Stimulated activated CD4-positive, alpha-beta T cell treated with anti-CD3 and anti-CD28 coated beads, Interleukin-1b, Interleukin-23, amount 100 ng/mL, for 4 hours (primary cell): ENCODE measurements at places on chromosomes 13 and 19.

- no peak for DNase-seq
Measured at GRCh38 chr13:39787086-39787487, 131.6 kb downstream of the COG6 start.

DNA sequence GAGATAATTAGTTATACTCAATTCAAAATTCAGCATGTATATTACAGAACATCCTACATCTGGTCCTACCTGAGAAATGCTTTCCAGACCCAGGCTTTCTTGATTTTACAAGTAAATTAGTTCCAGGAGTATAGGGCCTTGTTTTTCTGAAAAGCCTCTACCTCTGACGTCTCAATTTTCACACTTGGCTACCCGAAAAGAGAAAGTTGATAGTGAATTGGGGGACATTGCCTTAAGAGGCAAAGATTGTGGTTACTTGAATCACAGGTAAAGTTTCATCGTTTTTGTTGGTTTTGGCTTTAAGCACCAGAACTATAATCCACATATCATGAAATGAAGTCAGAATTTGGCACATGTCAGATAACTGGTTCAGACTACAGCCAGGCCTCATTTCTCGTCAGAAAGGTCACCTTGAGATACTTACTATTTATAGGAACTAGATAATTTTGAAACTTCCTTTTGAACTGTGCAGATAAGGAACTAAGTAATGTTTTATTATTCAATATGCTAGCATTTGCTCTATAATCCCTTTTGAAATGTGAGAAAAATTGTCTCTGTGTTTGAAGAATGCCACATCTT, 30.8 kb downstream of the FAM124A start:
- no peak for DNase-seq

- peak; percentile 64 for DNase-seq
Measured at GRCh38 chr13:114132419-114133121, at the start of gene RASA3. RASA3 (minus strand) TSS chr13:114132623; CDS start chr13:114132489, 134 bp downstream.

- no peak for DNase-seq
Measured at GRCh38 chr19:31568724-31569123, 219.5 kb upstream of the TSHZ3 start.

- peak; percentile 47 for DNase-seq
Measured at GRCh38 chr19:1811472-1811894, 593 bp downstream of the ATP8B3 start.

DNA sequence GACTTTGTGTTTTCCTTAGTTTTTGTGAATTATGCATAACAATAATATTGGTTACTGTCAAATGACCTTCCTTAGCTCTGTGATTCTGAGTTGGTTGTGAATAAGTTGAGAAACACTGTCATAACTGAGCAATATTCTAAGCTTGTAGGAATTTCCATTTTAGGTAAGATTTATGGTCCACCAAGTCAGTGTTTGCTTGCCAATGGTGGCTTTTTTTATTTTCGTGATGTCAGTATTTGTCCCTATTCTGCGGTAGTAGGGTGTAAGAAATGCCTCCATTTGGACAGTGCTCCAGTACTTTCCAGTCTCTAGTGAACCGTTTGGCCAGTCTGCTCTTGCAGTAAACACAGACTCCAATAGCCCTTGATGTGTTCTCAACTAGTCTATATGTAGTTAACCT, 94.7 kb downstream of the FRY start:
- no peak for DNase-seq

DNA sequence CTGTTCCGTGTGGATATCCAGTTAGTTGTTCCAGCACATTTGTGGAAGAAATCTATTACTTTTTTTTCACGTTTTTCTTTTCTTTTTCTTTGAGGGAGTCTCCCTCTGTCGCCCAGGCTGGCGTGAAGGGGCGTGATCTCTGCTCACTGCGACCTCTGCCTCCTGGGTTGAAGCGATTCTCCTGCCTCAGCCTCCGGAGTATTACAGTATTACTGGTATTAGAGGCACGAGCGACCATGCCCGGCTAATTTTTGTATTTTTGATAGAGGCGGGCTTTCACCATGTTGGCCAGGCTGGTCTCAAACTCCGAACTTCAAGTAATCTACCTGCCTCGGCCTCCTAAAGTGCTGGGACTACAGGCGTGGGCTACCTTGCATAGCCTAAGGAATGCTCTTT, 43.6 kb downstream of the ZNF611 start:
- no peak for DNase-seq

- DNase-seq, result peak; percentile 100
Measured at GRCh38 chr19:7522072-7522922, at the start of gene MCOLN1. MCOLN1 (plus strand) TSS chr19:7522624; CDS start chr19:7522751, 127 bp downstream.

DNA sequence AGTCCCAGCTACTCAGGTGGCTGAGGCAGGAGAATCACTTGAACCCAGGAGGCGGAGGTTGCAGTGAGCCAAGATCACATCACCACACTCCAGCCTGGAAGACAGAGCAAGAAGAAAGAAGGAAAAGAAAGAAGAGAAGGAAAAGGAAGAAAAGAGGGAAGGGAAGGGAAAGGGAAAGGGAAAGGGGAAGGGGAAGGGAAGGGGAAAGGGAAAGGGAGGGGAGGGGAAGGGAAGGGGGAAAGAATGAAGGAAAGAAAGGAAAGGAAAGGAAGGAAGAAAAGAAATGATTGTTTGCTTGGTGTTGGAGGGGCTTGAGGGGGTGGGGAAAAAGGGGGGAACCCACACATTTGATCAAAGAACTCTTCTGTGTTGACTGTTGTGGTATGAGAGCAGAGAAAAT, 10.0 kb downstream of the PMIS2 start:
- no peak for DNase-seq

DNA sequence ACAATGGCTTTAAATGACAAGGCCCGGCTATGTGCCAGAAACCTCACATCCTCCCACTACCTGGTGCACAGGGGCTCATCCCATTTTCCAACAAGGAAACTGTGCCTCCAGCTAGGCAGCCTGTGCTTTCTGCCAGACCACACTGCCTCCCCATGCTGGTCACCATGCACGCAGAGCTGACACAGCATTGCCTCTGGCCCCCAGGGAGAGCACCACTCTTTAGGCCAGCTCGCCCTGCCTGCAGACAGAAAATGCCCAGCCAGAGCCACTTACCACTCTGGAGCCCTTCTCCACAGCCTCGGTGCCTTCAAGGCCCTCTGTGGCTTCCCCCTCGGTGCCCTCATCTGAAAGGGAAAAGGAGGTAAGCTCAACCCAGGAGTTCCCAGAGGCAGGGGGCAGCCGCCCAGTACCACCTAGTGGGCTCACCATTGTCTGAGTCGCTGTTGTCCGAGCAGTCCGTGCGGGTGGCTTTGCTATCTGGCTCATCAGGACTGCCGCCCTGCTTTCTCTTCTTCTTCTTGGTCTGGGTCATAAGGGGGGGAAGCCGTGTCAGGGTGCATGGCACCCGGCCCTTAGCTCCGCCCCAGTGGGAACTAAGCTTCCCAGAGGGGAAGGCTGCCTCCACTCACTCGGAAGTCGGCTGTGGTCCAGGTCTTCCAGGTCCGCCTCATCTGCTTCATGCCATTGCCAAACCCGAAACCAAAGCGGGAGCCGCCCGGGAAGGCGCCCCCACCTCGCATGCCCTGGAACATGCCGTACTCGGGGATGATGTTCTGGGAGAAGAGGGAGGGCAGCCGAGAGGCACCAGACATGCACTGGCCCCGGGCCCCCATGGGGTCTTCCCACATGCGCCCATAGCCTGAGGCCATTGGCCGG, 18.0 kb downstream of the AKAP8L start:
- no peak for DNase-seq

DNA sequence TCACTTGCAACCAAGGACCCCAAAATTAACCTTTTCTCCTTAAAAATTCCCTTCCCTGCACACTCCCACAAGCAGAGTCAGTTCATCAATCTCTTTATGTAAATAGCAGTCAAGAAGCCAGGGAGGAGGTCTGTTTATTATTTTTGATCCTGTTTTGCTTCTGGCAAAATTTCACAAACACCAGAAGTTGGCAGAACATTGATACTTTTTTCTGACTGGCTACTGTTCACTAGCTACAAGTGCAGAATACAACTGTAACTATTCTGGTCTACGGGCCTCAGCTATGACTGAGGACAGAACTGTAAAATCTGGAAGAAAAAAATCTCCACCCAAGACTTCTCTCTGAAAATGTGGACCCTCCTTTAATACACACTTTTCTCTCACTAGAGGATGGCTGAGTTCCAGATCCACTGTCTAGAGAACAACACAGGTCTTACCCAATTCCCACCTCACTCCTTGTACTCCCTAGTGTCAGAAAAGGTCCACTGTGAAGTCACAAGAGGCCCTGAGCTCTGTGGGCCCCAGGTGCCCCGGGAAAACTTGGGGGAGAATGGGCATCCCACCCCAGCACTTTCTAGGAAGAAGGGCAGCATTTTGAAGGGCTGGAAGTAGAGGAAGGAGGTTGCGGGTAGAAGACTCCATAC, 14.5 kb downstream of the STARD13 start:
- no peak for DNase-seq
